ENCODE measurements at places on chromosomes 4 and X.
A peak's percentile ranks its signal among the peaks of the same experiment; 100 is the strongest.

GRCh38 chrX:55908661-55909212, 191.2 kb downstream of the RRAGB start:
- DNase-seq, result peak; percentile 1

DNA sequence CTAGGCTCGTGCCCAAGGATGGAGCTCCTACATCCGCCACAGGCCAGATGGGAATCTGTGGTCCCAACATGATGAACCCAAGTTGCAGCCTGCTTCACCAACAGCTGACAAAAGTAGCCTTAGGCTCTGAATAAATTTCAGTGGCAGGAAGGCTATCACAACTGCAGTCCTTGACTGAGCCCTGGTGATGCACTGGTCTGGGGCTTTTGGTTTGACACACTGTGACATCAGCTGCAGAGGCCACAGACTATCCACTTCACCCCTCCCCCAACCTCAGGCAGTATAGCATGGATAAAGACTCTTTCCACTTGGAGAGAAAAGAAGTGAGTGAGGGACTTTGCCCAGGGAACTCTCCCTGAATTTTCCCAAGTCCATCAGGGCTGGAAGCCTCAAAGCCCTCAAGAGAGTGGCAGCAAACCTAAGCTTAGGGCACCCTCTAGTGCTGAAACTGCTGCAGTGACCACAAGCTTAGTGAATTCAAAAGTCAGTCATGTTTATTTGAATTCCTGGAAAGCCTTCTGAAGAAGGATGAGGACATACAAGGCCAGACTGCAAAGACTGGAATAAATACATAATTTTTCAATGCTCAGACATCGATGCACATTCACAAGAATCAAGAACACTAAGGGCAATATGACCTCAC, 135.0 kb upstream of the TENT5D start:
- no peak for DNase-seq

DNA sequence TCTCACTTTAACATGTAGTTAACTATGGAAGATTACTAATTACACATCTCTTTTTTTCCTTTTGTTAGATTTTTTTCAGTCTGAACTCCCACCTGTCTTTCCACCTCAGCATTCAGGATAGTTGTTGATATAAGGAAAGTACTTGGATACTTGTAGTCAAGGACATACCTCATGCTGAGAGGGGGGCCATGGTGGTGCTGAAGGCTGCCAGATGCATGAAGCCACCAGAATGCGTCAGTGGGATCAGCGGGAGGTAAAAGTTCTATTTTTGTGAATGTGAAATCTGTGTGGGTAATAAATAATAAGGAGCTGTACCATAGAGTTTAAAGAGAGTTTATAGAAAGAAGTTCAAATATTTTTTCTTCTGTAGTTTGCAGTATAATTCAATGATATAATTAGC, 13.1 kb upstream of the NDST4 start:
- no peak for DNase-seq

DNA sequence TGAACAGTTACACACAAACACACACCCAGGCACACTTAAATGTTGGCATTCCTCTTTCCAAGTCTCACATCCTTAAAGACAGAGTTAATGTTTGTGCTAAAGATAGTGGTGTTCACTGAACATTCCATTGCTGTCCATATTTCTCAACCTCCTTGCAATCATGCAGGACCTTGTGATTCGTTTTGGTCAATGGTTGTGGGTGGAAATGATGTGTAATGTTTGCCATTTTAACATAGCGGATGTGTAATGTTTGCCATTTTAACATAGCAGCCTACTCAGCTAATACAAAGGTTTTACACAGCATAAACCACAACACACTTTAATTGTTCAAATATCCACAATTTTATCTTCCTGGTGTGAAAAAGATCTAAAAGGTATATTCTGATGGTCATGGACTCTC, 93.9 kb downstream of the CEP44 start:
- no peak for DNase-seq

GRCh38 chr4:94909645-94910044, 151.9 kb downstream of the BMPR1B start:
- no peak for DNase-seq

DNA sequence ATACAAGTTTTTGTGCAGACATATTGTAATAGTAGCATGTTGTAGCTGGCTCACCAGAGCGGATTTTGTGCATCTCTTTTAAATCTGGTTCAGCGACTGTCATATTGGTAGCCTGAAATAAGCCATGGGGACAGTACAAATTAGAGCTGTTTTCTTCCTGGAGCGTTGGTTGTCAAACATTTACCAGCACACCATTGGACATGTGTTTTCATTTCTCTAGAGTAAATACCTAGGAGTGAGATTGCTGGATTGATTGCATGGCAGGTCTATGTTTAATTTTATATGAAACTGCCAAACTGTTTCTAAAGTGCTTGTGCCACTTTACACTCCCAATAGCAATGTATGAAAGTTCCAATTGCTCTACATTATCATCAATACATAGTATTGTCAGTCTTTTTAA, 2.6 kb upstream of the ARAF start:
- DNase-seq, result no peak

GRCh38 chrX:65999563-66000148, 40.2 kb downstream of the VSIG4 start:
- no peak for DNase-seq

GRCh38 chr4:31408121-31408520, 688.0 kb downstream of the PCDH7 start:
- DNase-seq, result no peak

GRCh38 chrX:37912304-37912703, 64.9 kb upstream of the DYNLT3 start:
- no peak for DNase-seq

DNA sequence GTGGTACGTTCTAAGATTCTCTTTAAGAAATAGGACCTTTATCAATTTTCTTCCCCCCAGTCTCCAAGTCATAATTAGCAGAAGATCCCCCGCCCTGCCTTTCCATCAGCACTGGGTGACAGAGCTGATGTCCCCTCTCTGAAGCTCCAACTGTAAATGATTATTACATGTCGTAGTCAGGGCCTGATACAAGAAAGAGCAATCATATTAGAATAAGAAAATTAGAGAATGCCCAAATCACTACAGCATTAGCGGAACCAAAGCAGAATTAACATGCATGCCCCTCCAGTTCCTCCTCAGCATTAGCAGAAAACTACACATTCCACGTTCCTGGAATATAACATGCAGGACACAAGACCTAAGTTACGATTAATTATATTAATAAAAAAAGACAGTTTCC, 717 bp downstream of the GPM6B start:
- no peak for DNase-seq

- no peak for DNase-seq
Measured at GRCh38 chrX:28586981-28587551, at the start of gene IL1RAPL1. IL1RAPL1 (plus strand) TSS chrX:28587446.

GRCh38 chrX:153726286-153727122, 1.8 kb downstream of the ABCD1 start:
- DNase-seq, result no peak

GRCh38 chr4:150546286-150546685, 35.7 kb upstream of the MAB21L2 start:
- no peak for DNase-seq

GRCh38 chrX:19747652-19748610, 139.5 kb downstream of the SH3KBP1 start:
- DNase-seq, result peak; percentile 77

DNA sequence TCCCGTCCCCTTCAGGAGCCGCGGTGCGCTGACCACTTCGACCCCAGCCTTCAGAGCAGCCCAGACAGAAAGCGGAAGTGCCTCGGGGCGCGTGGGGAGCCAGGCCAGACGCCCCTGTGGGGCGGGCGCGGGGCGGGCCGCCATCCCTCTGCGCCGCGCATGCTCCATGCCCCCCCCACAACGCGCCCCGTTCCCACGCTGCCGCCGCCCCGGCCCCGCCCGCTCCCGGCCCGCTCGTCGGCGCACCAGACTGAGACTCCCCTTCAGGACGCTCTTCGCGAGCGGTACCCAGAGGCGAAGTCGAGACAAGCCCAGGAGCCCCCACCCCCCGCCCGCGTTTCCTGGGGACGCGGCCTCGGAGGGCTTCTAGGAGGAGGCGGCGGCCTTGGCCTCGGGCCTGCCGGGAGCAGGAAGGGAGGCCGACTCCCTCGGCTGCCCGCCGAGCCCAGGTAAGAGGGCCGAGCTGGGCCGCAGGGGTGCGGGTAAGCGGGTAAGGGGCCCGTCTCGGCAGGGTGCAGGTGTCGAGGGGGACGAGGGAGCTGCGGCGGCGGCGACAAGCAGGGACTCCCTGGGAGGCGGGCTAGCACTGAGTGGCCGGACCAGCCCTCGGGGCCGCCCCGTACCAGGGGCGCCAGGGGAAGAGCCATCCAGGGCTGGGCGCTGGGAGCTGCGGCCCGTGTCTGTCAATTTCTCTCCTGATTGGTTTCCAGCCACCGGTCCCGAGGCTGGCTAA, at the start of gene ZFP92:
TSS of gene ZFP92 (plus strand) at position 218 of the 733 bp plus-strand sequence. CDS start 6,851 bp downstream, outside the sequence.
- peak; percentile 4 for DNase-seq

- DNase-seq, result no peak
Measured at GRCh38 chr4:144739511-144740033, 93.6 kb downstream of the HHIP start.

DNA sequence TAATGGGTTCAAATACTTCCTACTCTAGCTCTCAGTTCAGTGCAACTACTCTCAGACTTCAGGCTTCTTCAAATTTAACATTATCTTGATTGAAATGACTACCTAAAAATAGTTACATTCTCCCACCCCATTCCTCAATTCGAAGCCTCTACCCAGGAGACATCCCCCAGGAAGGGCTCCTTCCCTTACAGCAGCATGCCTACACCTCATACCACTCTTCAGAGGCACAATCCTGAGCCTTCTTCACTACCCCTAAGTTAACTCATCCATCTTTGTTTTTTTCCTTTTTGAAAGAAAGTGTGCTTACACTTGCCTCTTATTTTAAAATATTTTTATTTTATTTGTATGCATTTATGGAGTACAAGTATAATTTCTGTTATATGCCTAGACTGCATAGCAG, 17.2 kb upstream of the PRSS48 start:
- no peak for DNase-seq

- DNase-seq, result no peak
Measured at GRCh38 chr4:155604718-155605626, 61.7 kb upstream of the GUCY1A1 start.

DNA sequence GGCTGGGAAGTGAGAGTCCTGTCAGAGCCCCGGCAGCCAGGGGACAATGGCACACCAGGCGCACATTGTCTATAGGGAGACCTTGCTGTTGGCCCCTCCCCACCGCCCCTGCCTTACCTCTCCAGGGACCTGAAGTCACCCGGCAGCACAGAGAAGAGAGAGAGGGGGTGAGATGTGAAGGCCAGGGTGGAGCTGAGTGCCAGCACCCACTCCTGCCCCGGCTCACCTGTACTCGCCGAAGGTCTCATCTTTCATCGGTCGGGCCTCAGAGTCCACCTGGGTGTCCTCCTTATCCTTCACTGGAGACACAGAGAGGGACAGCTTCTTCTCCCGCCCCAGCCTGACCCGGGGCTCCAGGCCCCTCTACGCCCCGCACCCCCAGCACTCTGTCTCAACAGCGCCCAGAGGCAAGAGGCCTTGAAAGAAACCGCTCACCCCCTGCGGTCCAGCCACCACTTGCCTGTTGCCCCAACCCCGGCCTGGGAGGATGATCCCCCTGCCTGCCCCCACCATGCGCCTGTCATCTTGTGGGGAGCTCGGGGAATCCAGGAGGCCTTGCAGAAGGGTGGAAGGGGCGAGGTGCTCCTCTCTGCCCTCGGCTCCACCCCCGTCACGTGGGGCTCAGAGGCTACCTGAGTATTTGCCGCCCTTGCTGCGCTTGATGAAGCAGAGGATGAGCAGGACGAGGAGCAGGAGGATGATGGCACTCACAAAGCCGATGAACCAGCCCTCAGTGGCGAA, 22.6 kb downstream of the L1CAM start:
- DNase-seq, result no peak

DNA sequence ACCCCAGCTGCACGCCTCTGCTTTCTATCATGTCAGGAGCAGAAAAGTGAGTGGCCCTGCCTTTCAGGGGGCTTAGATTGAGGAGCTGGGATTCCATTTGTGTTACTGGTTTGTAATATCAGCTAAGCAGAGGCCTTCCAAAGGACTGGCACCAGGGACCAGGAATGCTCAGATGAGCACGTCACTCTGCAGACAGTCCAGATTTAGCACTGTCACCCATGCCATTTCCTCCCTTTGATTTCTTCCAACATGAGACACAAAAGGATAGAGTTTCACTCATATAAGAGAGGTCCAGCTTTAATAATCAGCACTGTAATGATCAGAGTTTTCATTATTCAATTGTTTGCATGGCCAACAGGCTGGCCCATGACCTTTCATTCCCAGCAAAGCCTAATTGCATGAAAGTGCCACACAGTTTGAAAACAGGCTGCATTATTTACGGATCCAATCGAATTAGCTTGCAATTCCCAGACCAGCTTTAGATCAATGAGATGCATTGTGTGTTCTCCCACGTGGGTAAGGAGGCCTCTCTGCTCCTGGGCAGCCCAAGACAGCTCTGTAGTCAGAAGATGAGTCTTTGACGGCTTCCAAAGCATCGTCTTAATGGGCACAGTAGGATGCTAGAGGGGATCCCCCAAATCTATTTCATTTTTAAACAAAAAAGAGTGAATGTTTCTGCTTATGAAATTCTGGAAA, 9.8 kb upstream of the SLC2A9 start:
- DNase-seq, result no peak

- no peak for DNase-seq
Measured at GRCh38 chr4:139511320-139511719, 44.7 kb downstream of the SETD7 start.

- DNase-seq, result no peak
Measured at GRCh38 chr4:71533121-71533520, 194.3 kb downstream of the SLC4A4 start.

DNA sequence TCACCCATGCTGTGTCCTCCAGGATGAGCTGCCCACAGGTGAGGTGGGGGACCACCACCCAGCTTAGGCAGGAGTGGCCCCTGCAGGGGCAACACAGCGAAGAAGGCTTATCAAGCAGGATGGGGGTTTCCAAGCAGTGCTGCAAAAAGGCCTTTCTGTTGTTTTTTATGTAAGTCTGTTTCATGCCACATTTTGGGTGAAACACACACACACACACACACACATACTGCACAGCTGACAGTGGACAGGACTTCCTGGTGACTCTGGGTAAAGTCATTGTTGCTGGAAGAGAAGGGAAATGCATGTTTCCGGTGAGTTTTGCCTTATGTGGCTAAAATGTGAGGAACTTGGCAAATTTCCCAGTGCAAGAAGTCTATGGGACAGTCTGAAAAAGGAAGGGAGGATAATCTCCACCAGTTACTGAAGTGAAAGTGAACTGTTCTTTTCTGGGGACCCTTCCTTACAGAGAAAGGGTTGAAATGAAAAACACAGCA, 119.2 kb downstream of the IRF2 start:
- DNase-seq, result no peak

- DNase-seq, result no peak
Measured at GRCh38 chr4:189773909-189774308, 166.8 kb upstream of the FRG1 start.

DNA sequence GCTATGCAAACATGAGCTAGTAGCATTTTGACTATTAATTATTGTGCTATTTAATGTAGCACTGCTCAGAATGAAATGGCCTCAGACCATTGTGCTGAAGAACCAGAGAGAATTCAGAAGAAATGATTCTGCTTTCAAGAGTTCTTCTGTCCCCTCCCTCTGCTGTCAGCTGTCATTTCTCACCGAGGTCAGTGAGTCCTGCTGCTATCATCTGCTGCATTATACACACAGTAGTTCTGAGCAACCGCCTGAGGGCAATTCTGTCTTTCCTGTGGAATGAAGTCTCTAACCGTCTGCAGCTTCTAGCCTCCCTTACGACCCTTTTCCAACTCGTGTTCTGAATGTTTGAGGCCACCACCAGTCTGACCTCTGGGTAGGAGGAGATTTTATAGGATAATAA, 249.4 kb downstream of the HNRNPD start:
- DNase-seq, result no peak

GRCh38 chr4:651884-652642, 22.0 kb downstream of the ATP5ME start:
- no peak for DNase-seq

GRCh38 chr4:42436928-42437565, 39.8 kb downstream of the SHISA3 start:
- DNase-seq, result no peak
